Peyer's patch (tissue), 4 donors: ENCODE measurements at places on chromosomes 4 and X. TPM values are rescaled to one million over a fixed set of nuclear protein-coding genes. Genes with fewer than 3 reads are reported as not detected.
A peak's percentile ranks its signal among the peaks of the same experiment; 100 is the strongest.

DNA sequence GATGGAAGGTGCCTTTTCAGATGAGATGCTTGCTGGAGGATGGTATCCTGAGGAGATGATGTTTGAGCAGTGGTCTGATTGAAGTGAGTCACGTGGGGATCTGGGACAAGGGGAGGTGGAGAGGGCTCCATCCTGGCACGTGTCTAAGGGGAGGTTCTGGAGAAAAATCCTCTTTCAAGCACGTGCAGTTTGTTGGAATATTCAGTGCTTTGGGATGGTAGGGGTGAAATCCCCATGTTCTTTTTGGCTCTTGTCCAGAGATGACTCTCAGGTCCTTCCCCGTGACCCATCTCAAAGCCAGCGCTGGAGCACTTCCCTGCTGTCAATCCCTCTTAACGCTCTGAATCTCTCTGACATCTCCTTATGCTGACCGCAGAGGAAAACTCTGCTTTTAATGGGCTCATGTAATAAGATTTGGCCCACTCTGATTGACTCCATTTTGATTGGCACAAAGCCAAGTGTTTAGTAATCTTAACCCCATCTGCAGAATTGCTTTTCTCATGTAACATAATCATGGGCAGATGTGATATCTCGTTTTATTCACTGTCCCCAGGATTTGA, 10.8 kb upstream of the KLKB1 start:
- H3K27me3 ChIP-seq, result no peaks in the 10 kb centered on the region
- no peak overlapping the region for H3K27ac ChIP-seq
- no peak for DNase-seq

- H3K27ac ChIP-seq, result no peak overlapping the region
- H3K4me3 ChIP-seq, result no peak overlapping the region
- DNase-seq, result no peak
- no peaks in the 10 kb centered on the region for H3K27me3 ChIP-seq
- H3K4me1 ChIP-seq, result no peaks in the 10 kb centered on the region
- H3K36me3 ChIP-seq, result no peaks in the 10 kb centered on the region
These were observed 281.4 kb downstream of the ZIC3 start for GRCh38 chrX:137847376-137847775.

DNA sequence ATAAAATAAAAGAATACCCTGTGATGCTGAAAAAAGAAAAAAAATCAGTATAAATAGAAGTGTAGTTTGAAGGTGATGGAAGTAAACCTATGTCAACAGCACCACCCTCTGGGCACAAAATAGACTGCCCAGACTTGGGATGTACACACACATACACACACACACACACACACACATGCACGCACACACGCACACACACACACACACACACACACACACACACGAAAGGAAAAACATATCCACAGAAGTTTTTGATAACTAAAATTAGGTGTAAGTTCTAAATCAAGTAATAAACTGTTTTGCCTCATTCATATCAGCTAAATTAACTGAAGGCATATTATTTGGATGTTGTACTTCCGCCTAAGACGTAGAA, 40.5 kb downstream of the ANXA5 start:
- H3K4me1 ChIP-seq, result no peaks in the 10 kb centered on the region
- no peak for DNase-seq
- no peaks in the 10 kb centered on the region for H3K27me3 ChIP-seq
- no peak overlapping the region for H3K4me3 ChIP-seq
- H3K27ac ChIP-seq, result no peak overlapping the region
- no peaks in the 10 kb centered on the region for H3K36me3 ChIP-seq

DNA sequence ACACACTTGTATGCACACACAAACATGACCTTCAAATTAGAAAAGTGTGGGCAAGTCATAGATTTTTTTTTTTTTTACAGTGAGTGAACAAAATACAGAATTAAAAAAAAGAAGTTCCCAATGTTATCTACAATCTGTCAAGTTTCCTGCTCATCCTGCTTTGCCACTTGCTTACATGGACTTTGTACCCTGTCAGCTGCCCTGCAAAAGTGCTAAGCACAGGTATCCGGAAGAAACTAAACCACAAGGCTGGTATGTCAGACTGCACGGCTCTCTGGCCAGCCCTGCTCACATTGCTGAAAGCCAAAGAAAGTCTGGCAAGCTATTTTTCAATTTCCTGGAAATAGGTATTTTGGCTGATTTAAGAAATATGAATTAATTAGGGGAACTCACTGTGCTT, 38.9 kb upstream of the BCLAF3 start:
- H3K4me3 ChIP-seq, result no peak overlapping the region
- peak; percentile 50 for DNase-seq
- no peaks in the 10 kb centered on the region for H3K27me3 ChIP-seq
- H3K27ac ChIP-seq, result peak overlapping the region; percentile 73

Gene ANTXR2
- total RNA-seq, result 42.1 TPM

DNA sequence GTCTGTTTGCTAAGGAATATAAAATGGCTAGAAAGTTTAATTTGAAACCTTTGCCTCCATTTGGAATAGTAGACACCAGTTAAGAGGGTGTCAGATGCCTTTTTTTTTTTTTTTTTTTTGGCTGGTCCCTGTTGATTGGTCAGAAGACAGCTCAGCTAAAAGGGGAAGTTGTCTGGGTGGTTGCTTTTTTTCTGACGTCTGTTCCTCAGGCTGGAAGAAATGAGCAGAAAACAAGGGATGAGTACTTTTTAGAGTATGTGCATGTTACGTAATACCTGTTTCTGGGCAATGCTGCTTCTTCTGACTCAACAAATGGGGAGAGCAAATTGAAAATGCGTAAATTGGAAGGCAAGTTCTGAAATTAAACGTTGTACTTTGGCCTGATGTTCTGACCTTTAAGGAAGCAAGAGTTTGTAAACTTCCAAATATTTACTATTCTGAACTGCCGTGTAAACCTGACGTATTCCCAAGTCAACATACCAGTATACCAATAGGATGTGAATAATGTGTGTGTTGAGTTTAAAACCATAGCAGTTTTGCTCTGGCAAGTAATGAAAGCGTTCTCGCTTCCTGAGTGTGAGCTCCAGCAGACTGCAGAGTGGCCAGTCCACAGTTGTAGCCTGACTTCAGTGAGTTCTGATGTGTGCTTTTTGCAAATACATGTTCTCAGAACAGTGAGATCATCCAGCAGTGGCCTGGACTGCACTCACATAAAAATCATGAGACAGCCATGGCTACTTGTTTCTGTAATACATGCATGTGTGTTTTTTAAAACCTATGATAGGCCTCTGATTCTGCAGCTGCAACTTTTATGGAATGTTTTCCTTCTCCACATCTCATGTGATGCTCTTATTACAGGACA, 1.7 kb downstream of the SAT1 start:
- H3K4me3 ChIP-seq, result peak overlapping the region; percentile 80
- no peaks in the 10 kb centered on the region for H3K27me3 ChIP-seq
- peak overlapping the region; percentile 86 for H3K27ac ChIP-seq
- H3K4me1 ChIP-seq, result no peaks in the 10 kb centered on the region
- no peak for DNase-seq
- H3K36me3 ChIP-seq, result peaks cover 8% of the 10 kb centered on the region

Gene MAGEA9B
- total RNA-seq, result not detected

DNA sequence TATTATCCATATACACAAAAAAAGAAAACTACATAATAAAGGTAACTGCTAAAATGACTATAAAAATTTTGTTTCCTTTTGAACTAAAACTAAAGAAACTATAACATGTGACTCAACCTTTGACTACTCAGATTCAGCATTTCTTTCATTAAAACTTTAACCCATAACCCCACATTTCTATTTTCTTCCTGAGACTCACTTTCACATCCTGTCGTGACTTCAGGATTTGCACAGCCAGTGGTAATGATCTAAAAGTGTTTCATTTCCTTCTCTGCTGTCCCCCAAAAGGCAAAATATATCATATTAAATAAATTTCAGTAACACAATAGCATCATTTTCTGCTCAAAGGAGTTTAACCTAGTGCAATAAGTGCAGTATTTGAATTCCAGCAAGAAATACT, 1022.4 kb upstream of the DIAPH2 start:
- no peak overlapping the region for H3K4me3 ChIP-seq
- DNase-seq, result no peak
- H3K27ac ChIP-seq, result no peak overlapping the region
- no peaks in the 10 kb centered on the region for H3K4me1 ChIP-seq

GRCh38 chr4:42391355-42391664, 6.0 kb upstream of the SHISA3 start:
- H3K27me3 ChIP-seq, result no peaks in the 10 kb centered on the region
- no peak overlapping the region for H3K27ac ChIP-seq
- H3K4me1 ChIP-seq, result no peaks in the 10 kb centered on the region
- DNase-seq, result no peak
- H3K4me3 ChIP-seq, result no peak overlapping the region

DNA sequence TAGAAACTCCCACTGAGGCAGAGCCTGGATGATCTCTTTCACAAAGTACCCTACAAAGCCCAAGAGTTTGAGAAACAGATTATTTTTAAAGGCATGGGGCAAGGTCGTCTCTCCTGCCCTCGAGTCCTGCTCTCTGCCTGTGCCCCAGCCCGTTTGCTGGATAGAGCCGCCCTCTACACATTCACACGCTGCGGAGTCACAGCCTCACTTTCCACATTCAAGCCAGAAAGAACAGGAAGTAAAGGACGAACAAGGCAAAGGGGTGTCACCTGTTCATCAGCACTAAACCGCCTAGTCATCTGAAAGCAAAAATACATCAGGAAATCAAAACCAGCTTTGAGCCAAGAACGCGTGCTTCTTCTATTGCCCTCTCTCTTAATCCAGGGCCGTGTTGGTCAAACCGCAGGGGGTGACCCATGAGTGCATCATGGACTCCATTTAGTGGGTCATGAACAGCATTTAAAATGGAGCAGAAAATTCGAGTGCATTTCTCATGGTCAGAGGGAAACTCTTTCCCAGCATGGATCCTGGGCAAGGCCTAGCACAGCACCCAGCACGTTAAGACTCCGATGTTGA, 83.4 kb downstream of the PHKA2 start:
- H3K4me3 ChIP-seq, result no peak overlapping the region
- no peaks in the 10 kb centered on the region for H3K27me3 ChIP-seq
- no peaks in the 10 kb centered on the region for H3K4me1 ChIP-seq
- DNase-seq, result no peak

GRCh38 chr4:165761963-165762362, 111.1 kb upstream of the TLL1 start:
- no peaks in the 10 kb centered on the region for H3K4me1 ChIP-seq
- H3K27ac ChIP-seq, result no peak overlapping the region
- H3K4me3 ChIP-seq, result no peak overlapping the region
- no peak for DNase-seq
- no peaks in the 10 kb centered on the region for H3K36me3 ChIP-seq

Gene SLC49A3
- total RNA-seq, result 8.1 TPM

Gene LIMCH1
- total RNA-seq, result 56.9 TPM

Gene GABRG1
- total RNA-seq, result not detected

DNA sequence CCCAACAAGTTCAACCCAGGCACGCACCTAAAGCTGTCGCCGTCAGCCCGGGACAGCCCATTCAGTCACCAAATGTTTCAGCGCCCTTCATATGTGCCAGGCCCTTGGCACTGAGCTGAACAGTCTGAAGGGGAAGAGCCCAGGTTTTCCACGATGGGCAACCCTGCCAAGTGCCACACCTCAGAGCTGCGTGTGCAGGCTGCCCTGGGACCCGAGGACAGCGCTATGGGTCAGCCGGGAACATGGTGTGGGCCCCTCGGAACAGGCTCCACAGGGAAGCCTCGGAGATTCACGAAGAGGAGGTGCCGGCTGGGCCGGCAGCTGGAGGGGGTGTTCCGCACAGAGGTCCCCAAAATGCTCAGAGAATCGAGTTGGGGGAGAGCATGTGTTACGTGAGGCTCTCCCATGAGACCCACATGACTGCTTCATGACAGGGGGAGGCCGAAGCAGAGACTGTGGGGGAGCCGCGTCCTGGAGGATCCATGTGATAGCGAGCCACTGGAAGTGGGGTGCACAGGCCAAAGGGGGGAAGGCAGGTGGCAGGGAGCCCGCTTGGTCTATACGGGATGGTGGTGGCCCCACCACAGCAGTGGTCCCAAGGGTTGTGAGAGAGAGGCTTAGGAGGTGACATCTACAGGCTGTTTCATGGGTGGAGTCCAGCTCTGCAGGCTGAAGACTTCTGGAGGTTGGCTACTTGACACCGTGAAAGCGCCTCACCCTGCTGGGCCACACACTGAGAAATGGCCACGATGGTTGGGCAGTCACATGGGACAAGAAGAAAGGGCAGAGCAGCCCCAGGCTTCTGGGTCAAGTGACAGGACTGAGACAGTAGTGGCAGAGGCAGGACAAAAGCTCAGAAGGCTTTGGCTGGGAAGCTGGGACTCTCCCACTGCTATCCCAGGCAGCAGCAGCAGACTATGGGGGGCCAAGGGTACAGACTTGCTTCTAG, 14.2 kb downstream of the BCAP31 start:
- H3K27ac ChIP-seq, result no peak overlapping the region
- no peak overlapping the region for H3K4me3 ChIP-seq
- no peak for DNase-seq
- no peaks in the 10 kb centered on the region for H3K4me1 ChIP-seq
- no peaks in the 10 kb centered on the region for H3K27me3 ChIP-seq

GRCh38 chr4:53619431-53619830, 28.1 kb upstream of the LNX1 start:
- H3K4me1 ChIP-seq, result no peaks in the 10 kb centered on the region
- no peak overlapping the region for H3K27ac ChIP-seq
- DNase-seq, result no peak
- H3K36me3 ChIP-seq, result no peaks in the 10 kb centered on the region

DNA sequence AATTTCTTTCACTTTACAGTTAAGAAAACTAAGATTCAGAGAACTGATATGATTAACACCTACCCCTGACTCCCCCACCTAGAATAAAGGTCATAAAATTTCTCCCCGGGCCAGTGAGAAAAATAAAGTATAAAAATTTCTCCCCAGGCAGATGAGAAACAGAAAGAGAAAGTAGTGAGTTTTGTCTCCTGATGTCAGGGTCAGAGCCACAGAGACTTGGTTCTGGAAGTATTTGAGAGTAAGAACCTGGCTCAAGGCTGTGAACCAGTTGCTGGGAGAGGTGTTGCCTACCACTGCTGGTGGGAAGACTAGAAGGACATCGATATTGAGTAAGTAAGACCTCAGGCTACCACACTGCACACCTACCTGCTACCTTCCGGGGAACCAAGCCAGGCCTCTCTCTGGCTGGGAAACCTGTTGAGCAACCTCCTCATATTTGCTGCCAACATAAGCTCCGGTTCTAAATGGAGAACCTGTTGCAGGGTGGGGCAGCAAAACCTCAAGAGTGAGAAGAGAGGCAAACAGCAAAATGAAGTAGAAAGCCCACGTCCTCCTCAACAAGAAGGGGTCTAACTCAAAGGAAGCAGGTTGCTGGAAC, 104.2 kb upstream of the PUDP start:
- DNase-seq, result no peak
- no peaks in the 10 kb centered on the region for H3K4me1 ChIP-seq
- no peak overlapping the region for H3K4me3 ChIP-seq
- no peak overlapping the region for H3K27ac ChIP-seq

Gene SLC7A11
- total RNA-seq, result 0.80 TPM

DNA sequence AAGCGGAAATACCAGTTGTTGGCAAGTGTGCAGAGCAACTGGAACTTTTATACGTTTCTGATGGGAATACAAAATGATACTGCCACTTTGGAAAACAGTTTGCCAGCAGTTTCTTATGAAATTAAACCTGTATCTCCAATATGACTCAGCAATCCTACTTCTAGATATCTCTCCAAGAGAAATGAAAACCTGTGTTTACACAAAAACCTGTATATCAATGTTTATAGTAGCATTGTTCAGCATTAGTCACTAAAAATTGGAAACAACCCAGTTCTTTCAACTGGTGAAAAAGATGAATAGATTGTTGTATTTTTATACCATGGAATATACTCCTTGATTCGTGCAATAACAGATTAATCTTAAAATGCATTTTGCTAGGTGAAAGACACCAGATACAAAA, 26.8 kb downstream of the ATP7A start:
- no peaks in the 10 kb centered on the region for H3K4me1 ChIP-seq
- no peak for DNase-seq
- H3K36me3 ChIP-seq, result no peaks in the 10 kb centered on the region

Gene NPY5R
- total RNA-seq, result 1.7 TPM
